Breast epithelium (tissue), 4 donors: ENCODE measurements at places on chromosomes 4 and X.

GRCh38 chr4:122658377-122658776 lies 37.5 kb upstream of the IL21 start:
- no peaks in the 10 kb centered on the region for H3K27me3 ChIP-seq
- H3K4me1 ChIP-seq: no peaks in the 10 kb centered on the region
- H3K4me3 ChIP-seq: no peak overlapping the region

DNA sequence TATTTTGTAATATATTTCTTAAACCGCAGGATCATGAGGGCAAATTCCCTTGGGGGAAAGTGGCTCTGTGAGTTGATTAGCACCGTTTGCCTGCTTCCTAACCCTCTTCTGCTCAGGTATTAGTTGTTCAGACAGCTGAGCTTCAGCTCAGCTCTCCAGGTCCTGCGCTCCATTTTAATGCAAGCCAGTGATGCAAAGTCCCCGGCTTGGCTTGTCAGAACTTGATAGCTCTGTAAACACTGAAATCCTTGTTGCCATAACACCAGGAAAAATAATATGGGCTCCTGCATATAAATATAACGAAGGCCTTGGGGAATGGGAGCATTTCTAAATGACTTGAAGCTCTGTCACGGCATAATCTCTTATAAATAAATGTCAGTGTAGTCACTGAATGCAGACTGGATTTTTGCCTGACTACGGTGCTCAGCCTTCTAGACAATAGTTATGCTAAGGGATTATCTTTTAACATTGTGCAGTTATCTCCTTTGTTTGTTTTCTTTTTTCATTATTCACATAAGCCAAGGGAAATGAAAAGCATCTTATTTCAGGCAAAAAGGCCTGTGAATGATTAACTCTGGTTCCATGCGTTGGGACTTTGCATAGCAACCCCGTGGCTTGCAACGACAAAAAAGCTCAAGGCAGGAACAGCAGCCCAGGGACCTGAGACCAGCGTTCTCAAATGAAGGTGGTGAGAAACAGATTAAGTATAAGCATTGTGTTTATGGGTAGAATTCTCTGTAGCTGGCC lies 253.2 kb downstream of the SPRY1 start:
- no peak for DNase-seq
- H3K27me3 ChIP-seq: no peaks in the 10 kb centered on the region
- H3K4me3 ChIP-seq: no peak overlapping the region

DNA sequence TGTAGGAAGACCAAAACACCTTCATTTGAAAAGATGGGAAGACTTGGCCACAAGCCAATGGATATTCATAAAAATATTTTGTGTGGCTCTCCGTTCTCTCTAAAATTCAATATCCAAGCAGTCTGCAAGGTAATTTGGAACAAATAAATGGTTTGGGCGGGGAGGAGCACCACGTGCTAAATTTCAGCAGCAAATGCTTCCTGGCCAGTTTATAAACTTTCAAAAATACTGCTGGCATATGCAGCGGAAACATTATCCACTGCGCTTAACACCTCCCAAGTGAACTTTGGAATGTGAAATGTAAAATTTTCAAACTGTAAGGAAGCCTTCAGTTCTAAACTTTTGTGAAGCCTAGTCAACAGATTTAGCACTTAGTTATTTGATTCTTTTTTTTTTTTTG lies 191.0 kb downstream of the NSUN7 start:
- H3K27ac ChIP-seq: peak overlapping the region; percentile 30
- no peaks in the 10 kb centered on the region for H3K27me3 ChIP-seq
- no peak overlapping the region for H3K4me3 ChIP-seq
- DNase-seq: no peak
- no peaks in the 10 kb centered on the region for H3K4me1 ChIP-seq

DNA sequence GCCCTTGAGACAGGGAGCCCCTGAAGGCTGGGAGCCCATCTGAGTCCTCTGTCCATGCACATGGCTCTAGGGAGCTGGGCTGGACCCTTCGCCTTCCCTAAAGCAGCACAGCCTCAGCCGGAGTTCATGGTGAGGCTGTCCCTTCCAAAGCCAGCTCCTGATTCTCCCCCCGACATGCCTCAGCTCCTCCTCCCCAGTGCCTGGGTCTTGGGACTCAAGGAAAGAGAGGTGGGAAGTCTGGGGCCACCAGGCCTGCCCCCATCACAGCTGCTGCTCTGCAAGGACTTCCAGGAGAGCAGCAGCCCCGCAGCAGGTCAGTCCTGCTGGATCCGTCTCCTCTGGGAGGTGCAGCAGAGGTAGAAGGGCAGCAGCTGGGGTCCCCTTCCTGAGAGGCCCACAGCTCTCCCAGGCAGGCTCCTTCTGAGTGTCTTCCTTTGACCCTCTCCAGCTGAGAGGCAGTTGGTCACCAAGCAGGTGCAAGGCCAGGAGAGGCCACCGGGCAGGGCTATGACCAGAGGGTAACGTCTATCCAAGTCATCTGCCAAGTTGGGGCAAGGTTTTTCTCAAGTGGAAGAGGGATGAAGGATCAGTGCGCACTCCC lies 90.5 kb downstream of the ADRA2C start:
- no peaks in the 10 kb centered on the region for H3K4me1 ChIP-seq
- no peaks in the 10 kb centered on the region for H3K36me3 ChIP-seq
- no peaks in the 10 kb centered on the region for H3K27me3 ChIP-seq
- no peak for DNase-seq
- H3K4me3 ChIP-seq: no peak overlapping the region
- H3K27ac ChIP-seq: no peak overlapping the region

GRCh38 chr4:188263321-188263720 lies 124.1 kb downstream of the TRIML1 start:
- no peaks in the 10 kb centered on the region for H3K27me3 ChIP-seq
- H3K4me1 ChIP-seq: no peaks in the 10 kb centered on the region
- H3K4me3 ChIP-seq: no peak overlapping the region
- no peak for DNase-seq
- no peak overlapping the region for H3K27ac ChIP-seq

- H3K36me3 ChIP-seq: no peaks in the 10 kb centered on the region
- peaks cover 31% of the 10 kb centered on the region for H3K27me3 ChIP-seq
- H3K27ac ChIP-seq: no peak overlapping the region
- H3K4me1 ChIP-seq: no peaks in the 10 kb centered on the region
- DNase-seq: no peak
- no peak overlapping the region for H3K4me3 ChIP-seq
Observed at GRCh38 chrX:38799995-38800580, 1.2 kb upstream of the MID1IP1 start.

DNA sequence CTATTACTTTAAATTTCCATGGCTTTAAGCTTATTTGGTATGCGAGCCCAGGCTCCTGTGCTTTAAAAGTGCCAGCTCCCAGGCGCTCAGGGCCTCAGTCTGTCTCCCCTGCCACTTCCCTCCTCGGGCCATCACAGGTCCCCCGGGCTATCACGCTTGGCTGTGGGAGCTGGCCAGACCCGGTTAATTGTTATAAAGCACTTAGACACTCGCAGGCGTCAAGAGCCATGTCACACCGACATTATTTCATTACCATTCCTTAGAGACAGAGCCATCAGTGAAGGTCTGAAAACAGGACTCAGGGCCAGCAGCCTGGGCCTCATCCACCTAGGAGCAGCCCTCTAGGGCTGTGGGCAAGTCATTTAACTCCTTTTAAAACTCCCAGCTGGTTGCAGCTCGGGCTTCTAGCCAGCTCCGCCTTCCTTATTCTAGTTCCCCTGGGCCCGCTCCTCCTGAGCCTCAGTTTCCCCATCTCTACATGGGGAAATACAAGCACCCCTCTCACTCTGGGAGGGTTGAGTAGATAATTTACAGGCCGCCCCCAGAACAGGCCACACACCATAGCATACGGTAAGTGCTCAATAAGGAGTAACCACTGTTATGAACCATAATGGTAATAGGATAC lies 99.0 kb downstream of the HMX1 start:
- H3K27ac ChIP-seq: no peak overlapping the region
- DNase-seq: no peak
- H3K27me3 ChIP-seq: no peaks in the 10 kb centered on the region
